ENCODE measurements at places on chromosomes 1 and 21.

- DNase-seq, result no peak
Measured at GRCh38 chr1:45922813-45923212, 119.4 kb downstream of the MAST2 start.

DNA sequence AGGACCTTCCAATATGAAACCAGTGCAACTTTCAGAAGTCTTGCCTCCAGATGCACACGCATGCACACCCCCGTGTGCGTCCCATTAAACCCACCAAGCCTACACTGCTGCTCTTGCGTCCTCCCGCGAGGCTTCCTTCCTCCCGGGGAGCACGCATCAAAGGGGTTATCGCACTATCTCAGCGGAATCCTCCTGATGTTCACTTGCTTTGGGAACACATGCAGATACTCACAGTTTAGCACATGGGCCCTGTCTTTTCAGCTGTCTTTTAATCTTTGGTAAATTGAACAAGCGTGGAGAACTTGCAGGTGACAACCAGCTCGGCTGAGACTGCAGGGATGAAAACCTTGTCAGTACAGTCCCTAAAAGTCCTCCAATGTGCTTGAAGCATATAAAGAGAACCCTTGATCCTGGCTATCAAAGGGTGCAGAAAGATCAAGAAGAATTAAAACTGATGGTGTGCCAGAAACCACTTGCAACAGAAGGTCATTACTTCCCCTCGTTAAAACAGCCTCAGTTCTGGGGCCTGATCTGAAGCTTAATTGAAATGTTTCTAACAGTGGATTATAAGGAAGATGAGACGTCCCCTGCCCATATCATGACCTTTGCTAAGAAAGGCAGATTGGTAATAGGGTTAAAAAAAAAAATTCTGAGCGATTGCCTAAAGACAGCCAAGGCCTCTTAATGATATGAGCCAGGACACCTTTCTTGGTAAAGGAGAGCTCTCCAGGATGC, 149.4 kb upstream of the LMO4 start:
- DNase-seq, result no peak

DNA sequence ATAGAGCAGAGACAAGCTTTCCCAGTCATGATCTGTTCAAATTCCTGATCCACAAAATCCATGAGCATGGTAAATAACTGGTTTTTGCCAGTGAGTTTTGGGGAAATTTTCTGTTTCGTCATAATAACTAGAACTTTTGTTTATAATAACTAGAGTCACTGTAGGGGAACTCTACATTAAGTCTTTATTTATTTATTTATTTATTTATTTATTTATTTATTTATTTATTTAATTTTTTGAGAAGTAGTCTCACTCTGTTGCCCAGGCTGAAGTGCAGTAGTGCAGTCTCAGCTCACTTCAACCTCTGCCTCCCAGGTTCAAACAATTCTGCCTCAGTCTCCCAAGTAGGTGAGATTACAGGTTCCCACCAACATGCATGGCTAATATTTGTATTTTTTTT, 1106.8 kb downstream of the AMY1C start:
- DNase-seq, result no peak

DNA sequence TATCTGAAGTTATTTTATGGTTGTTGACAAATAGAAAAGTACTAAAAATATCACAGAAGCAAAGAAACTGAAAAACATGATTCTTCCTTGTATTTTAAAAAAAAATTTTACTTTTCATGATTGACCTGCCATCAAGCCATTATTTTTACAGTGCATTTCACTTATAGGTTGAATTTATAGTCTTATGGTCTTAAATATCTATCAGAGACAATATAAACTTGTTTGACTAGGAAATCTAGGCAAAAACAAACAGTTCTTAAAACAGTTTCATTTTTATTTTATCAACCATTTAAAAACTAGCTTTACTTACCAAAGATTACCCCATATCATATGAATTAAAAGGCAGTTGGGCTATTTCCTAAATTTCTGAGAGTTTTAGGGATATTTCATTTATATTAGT, 59.2 kb downstream of the SLC16A1 start:
- no peak for DNase-seq

DNA sequence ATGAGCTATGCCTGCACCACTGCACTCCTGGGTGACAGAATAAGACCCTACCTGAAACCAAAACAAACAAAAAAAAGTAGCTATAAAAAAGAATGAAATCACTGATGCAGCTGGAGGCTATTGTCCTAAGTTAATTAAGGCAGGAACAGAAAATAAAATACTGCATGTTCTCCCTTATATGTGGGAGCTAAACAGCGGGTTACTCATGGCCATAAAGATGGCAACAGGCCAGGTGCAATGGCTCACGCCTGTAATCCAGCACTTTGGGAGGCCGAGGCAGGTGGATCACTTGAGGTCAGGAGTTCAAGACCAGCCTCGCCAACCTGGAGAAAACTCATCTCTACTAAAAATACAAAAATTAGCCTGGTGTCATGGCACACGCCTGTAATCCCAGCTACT, 152.7 kb downstream of the PIK3R3 start:
- DNase-seq, result no peak

Data from activated naive CD8-positive, alpha-beta T cell treated with anti-CD3 and anti-CD28 coated beads, Interleukin-2, amount 50 U/mL, for 24 hours (primary cell).